ENCODE measurements at places on chromosomes 2 and 18. TPM values are rescaled to one million over a fixed set of nuclear protein-coding genes. Genes with fewer than 3 reads are reported as not detected.

- DNase-seq, result no peak
These were observed 118.3 kb downstream of the CAMKMT start for GRCh38 chr2:44480068-44480467.

DNA sequence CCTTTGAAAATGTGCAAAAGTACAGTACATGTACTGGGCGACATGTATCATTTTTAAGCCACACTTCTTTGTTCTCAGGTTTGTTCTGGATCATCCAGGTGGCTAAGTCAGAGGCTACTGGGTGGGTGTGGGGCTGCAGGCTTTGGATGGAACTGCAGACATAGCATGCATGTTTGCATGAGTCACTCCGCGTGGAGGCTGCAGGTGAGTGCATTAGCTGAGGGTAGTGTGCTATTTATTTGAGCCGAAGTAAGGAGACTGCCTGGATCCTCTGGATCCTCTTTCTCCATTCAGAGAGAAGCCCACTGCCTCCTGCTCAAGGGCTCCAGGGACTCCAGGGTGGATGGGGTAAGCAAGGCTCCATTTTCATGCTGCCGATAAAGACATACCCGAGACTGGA lies 9.4 kb upstream of the NEURL3 start:
- DNase-seq, result no peak

- DNase-seq, result no peak
These were observed 1.7 kb downstream of the PFN4 start for GRCh38 chr2:24121469-24121868.

PDE1A gene
- polyA plus RNA-seq, result 6.1 TPM

GRCh38 chr18:41948544-41949110 lies 6.4 kb upstream of the PIK3C3 start:
- no peak for DNase-seq

GRCh38 chr2:113122364-113122763 lies 5.0 kb upstream of the IL1RN start:
- DNase-seq, result no peak

ZSWIM2 gene
- polyA plus RNA-seq, result not detected

GRCh38 chr2:38591152-38591551 lies 11.6 kb downstream of the HNRNPLL start:
- DNase-seq, result no peak

CDCA7 gene
- polyA plus RNA-seq, result 0.25 TPM
